ENCODE measurements at places on chromosomes 12 and 14.

DNA sequence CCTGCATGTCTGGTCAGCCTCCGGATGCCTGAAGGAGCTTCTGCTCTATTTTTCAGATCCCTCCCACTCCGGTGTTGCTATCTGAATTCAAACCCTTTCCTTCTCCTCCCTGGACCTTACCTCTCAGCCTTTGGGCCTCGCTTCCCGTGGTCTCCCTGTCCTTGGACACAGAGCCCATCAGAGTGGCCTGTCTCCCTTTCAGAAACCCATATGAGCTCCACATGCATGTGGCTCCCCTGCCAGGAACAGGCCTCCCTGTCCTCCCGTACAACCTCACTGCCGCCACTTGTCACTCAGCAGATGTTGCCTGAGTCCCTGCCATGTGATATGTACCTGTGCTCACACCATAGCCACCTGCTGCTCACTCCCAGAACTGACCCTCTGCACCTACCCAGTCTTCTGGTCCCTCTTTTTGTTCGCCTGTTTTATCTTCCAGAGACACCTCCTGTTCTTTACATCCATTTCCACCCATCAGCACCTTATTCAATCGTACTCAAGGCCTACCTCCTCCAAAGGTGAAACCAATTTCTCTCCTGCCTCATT is 182.5 kb downstream of the ZFP36L1 start:
- DNase-seq, result no peak

- DNase-seq, result no peak
Observed at GRCh38 chr12:68306564-68306963, 25.6 kb downstream of the MDM1 start.

DNA sequence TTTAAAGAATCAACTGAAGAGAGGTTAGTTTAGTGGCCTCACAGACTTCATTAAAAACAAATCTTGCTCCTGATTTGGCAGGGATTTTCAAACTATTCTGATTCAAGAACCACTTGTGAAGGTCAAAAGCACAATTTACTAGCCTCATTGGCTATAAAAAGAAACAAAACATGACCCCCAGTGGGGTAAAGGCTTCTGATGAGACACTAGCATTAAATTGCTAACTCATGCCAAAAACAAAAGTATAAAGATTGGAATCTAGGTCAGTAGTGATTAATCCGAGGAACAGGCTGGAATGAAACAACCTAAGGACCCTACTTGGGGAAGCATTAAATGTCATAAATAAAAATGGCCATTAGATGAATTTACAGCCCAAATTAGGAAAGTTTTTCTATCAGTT is 312.3 kb downstream of the PAWR start:
- no peak for DNase-seq

- DNase-seq, result no peak
Observed at GRCh38 chr12:122421821-122422729, at the start of gene CLIP1. CLIP1 (minus strand) TSS chr12:122422669; CDS start chr12:122380452, 42,217 bp downstream.

DNA sequence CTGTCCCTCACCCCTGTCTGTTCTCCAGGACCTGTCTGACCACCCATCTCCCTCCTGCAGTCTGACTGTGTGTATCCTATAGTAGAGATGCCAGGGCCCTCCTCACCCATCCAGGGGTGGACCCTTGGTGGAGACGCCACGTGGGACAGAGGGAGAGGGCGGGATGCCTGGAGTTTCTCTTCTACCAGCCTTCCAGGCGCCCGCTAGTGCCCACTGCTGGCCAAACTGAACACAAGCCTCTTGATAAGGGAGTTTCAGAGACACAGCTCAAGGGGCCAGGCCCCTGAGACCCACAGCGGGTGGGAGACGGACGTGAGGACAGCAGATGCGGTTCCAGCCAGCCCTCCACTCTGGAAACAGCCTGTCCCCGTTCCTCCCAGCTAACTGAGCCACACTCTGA is 147.3 kb downstream of the RBM19 start:
- DNase-seq, result no peak

DNA sequence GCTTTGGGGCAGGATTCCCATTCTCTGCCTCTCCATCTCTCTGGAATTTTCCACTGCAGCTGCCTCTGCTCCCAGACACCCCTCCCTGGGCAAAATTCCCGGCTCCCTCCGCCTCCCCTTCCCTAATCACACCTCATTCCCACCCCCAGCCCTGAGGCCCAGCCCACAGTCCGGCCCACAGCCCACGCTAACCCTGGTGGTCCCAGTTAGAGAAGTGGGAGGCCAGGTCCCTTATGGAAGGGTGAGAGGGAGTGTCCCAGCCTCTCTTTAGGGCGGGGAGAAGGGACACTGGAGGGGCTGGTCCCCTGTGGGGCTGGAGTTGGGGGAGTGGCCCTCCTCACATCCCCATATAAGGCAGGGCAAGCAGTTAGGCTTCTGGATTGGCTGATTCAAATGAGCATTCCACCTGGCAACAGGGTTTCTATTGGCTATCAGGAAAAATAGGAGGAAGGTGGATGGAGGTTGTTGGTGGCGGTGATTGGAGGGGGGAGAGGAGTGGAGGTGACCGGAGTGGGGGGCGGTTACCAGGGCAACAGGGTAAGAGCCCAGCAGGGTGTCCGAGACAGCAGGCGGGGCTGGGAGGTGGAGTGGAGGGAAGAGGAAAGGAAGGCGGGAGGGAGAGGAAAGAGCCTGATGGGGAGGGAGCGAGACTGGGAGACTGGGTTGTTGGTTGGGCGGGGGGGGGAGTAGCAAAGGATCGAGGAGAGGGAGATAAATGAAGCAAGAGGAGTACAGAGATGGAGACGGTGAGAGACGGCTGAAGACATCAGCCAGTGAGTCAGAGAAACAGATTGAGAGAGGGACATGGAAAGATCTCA is 1.9 kb upstream of the PTMS start:
- DNase-seq, result no peak

DNA sequence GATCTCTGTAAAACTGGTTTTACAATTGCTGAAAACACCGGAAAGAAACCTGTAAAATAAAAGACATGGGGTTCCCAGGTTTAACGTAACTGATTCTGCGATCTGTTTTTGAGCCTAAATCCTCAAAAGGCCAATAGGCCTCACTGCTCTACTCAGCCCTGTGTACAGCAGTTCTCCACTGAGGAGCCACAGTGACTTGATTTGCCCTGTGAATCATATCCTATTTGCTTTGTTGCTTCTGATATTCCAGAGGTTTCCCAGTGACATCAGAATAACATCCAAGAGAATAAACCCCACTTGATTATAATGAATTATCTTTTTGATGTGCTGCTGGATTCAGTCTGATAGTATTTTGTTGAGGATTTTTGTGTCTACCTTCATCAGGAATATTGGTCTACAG is 27.5 kb downstream of the MDM1 start:
- DNase-seq, result no peak

- DNase-seq, result no peak
Observed at GRCh38 chr14:40099316-40099715, 667.1 kb upstream of the FBXO33 start.

GRCh38 chr14:79279645-79280597 is 931.4 kb downstream of the DIO2 start:
- DNase-seq, result no peak

DNA sequence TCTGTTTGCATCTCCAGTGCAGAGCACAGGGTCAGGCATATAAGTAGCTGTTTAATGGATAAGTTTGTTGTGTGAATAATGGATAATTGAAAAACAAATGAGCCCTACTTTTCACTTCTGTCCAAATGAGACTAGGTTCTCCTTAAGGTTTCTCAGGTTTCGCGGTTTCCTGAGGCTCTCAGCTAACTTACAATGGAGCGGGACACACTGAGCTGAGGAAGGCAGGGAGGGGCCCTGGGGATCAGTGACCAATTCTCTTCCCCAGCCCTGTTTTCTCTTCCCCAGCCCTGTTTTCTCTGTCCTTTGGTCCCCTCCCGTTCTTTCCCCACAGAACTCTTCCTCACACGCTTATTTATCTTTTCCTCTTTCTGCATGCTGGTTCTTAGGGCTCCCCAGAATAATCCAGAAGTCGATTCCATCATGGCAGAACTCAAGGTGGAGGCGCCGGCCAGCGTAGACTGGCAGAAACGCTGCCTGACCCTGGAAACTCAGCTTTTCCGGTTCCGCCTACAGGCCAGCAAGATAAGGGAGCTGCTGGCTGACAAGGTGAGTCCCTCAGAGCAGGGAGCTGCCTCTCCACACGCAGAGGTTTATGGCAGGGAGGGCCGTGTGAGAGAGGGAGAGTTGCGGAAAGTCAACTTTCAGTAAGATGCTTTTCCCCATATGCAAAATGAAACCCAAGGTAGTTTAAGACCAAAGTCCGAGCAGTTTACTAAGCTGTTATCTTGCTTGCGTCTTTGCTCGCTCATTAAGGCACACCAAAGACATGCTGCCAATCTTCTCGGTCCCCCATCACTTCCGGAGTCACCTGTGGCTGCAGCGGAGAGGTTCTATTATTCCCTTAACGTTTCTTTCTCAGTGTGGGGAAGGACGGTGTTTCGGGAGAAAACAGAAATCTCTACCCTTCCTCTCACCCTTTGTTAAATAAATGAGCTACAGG is 8.6 kb downstream of the PLEKHH1 start:
- no peak for DNase-seq

DNA sequence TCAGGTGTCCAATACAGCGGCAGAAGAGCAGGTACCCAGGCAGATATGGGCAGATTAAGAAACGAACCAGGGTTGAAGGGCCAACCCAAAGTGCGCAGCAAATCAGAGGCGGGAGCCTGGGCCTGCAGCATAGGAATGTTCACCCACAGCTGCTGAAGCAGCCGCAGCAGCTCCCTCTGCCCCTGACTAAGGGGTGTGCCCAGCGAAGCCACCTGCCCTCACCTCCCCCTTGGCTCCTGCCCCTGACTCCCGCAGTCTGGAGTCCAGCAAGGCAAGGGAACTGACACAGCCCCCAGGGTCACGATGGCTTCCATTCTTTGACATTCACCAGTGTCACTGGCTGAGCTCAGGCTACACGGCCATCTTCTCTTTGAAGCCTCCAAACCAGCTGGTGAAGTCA is 27.3 kb upstream of the ZFP36L1 start:
- DNase-seq, result no peak

- DNase-seq, result no peak
Observed at GRCh38 chr14:79583738-79584408, 627.4 kb downstream of the DIO2 start.

GRCh38 chr14:36580856-36581831 is 1.3 kb downstream of the NKX2-8 start:
- no peak for DNase-seq

DNA sequence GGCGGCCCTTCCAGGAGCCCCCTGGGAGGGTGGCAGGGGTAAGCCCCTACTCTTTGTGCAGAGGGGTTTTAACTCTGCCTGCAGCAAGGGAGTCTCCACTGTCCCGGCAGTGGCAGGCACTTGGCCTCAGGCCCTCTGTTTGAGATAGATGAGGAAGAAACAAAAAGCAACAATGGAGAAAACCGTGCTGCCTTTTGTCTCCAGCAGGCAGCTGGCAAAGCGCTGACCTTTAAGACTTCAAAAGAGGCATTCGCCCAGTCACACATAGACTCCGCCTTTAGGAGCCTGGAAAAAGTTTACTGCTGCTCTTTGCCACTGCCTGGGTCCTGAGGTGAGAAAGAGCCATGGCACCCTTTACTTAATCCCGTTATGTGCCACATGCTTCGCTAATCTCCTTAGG is 158.2 kb upstream of the NTF3 start:
- no peak for DNase-seq

- no peak for DNase-seq
Observed at GRCh38 chr12:11577658-11578260, 71.7 kb upstream of the ETV6 start.

DNA sequence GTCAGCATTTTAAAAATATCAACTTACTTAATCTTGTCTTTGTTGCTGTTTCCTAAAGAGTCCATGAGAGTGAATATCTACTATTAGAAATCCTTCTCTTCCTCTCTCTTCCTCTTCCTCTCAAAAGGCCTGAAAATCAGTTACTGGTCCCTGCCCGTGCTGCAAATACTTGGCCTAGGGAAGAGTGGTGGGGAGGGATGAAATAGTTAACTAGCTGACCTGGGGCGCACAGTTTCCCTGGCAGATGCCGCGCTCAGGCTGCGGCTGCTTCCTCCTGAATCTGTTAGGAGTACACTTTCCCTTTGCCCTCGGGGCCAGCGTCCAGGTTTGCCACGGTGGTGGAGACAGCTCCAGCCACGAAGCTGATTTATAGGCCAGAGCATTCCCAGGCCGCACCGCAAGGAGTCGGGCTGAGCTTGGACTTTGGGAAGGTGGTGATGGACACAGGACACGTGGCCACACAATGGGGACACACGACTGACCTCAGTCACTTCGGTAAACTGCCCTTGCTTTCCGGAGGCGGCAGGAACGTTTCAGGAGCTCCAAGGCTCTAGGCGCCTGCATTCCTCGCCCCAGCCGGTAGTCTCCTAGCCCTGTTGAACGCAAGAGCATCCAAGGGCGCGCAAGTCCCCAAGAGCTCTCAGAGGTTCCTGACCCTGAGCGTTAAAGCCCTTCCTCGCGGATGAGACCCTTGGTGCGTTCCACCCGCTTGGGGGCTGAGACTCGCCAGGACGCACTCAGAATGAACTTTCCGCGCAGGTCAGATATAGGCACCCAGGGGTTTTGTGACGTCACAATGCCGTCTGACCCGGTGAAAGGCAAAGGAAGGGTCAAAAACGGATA is 7.1 kb upstream of the ASCL1 start:
- no peak for DNase-seq

DNA sequence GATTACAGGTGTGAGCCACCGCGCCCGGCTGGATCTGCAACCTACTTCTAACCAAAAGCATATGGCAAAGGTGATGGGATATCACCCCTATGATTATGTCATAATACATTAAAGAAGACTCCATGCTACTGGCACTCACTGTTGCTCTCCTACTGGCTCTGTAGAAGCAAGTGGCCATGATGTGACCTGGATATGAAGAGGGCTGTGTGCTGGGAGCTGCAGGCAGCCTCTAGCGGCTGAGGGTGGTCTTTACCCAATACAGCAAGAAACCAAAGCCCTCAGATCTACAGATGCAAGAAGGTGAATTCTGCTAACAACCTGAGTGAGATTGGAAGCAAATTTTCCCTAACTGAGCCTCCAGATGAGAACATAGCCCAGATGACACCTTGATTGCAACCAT is 34.2 kb upstream of the TRIM9 start:
- DNase-seq, result no peak

DNA sequence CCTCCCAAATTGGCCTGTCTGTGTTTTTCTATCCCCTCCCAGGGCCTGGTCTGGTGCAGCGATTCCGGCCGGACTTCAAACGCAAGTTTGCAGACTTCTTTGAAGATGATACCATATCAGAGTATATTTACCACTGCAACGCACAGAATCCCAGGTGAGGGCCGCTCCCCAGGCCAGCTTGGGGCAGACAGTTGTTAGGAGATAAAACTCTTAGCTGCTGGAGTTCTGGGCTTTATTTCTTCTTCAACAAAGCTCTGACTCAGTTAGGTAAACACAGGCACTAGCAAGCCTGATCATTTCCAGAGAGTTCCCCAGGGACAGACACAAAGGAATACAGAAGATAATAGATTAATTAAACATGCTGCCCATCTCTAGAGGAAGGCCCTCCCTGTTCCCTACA is 8.3 kb downstream of the ABHD4 start:
- no peak for DNase-seq

DNA sequence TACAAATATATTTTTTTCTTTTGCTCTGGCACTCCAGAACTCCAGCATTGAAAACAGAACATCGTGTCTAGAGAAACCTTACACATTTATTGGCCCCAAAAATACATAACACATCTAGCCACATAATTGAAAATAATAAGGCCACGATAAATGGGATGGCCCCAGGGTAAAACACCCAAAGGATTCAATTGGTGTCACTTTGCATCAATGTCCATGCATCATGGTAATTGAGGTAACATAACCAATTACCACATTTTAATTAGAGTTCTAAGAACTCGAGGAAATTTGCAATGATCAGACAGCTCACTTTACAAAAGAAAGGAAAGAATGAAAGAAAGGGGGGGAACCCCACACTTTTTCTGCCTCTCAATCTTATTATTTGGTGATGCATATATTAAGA is 151.8 kb upstream of the NPAS3 start:
- no peak for DNase-seq

GRCh38 chr14:29035134-29035533 is 268.5 kb downstream of the FOXG1 start:
- no peak for DNase-seq
